ENCODE measurements at places on chromosomes 6 and 20. TPM values are rescaled to one million over a fixed set of nuclear protein-coding genes. Genes with fewer than 3 reads are reported as not detected.

The ALDH5A1 gene
- total RNA-seq: 6.4 TPM

The TRIM26 gene
- total RNA-seq: 26.6 TPM

The PSORS1C2 gene
- total RNA-seq: not detected

DNA sequence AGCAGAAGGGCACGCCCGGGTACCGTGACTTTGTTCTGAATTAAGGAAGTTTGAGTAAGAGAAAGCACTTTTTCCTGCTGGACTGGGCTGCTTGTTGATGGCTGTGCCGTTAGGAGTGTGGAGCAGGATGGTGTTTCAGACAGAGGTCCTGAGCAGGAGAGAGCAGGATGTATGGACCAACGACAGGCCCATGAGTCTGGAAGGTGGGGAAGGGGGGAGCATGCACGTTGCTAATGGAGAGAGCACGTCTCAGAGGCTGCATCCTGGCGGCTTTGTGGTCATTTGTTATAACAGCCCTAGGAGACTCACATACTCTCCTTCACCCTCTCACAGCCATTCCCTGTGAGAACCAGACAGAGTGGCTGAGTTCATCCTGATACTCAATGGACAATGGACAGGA is 56.8 kb downstream of the PHACTR3 start:
- H3K27me3 ChIP-seq: peaks cover 8% of the 10 kb centered on the region
- no peak overlapping the region for H3K27ac ChIP-seq
- no peaks in the 10 kb centered on the region for H3K4me1 ChIP-seq
- H3K4me3 ChIP-seq: no peak overlapping the region
- no peak for DNase-seq

GRCh38 chr6:110530671-110531070 is 54.3 kb upstream of the SLC22A16 start:
- H3K4me3 ChIP-seq: no peak overlapping the region
- no peak for DNase-seq
- no peaks in the 10 kb centered on the region for H3K36me3 ChIP-seq
- H3K27ac ChIP-seq: no peak overlapping the region
- H3K4me1 ChIP-seq: no peaks in the 10 kb centered on the region

Data from gastrocnemius medialis (tissue), 4 donors.